Activated naive CD4-positive, alpha-beta T cell treated with Interleukin-2 at 50 U/mL for 16 hours (primary cell): ENCODE measurements at places on chromosomes 11 and 22.

- DNase-seq: no peak
These were observed 9.5 kb upstream of the TSG101 start for GRCh38 chr11:18536209-18536608.

DNA sequence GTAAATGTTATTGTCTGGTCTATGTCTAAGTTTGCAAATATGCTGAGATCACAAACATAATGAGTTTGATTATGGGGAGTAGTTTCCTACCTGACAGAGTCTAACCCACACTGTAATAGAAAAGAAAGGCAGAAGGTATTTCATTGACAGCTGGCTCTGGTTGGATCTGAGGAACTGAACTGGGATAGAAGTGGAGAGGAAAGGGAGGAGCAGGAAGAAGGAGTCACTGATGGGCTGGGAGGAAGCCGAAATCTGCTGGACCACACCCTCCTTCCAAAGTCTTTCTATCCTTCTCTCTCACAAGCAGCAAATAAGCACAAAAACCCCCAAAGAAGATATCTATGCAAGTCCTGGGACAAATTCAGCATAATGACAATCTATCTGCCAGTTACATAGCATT is 11.7 kb downstream of the BLID start:
- DNase-seq: no peak

GRCh38 chr11:79637219-79637618 is 196.4 kb upstream of the TENM4 start:
- no peak for DNase-seq

GRCh38 chr11:133745791-133746190 is 99.5 kb downstream of the SPATA19 start:
- no peak for DNase-seq

DNA sequence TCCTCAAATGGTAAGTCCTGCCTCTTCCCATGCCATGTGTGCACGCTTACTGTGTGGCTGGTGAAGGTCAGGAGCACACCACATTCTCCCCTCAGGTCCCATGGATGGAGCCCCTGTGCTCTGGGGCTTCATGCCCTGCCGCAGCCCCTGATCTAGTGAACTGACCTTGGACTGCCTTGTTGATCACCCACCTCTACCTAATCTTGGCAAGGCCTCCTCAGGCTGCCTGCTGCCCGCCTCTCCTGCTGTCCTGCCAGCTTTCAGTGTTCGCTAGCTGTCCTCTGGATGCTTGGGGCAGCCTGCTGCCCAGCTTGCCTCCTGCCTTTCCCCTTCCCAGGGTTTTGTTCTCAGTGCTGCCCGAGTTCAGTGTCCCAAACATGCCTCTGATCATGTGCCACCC is 38.1 kb downstream of the CABIN1 start:
- no peak for DNase-seq

DNA sequence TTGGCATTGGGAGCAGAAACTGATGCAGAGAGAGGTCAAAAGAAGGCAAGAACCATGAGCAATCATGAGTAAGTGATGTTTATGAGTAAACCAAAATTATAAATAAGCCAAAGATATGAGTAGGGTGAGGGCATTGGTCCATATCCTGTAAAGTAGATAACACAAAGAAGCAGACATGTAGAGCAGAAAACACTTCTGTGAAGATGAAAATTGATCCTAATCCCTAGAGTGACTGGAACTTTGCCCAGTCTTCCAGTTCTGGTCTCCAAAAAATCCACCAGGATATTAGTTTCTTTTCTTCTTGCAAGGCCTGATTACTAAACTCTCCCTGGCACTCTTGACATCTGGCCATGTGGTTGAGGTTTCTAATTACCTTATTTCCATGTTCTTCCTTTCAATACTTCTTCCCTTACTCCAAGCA is 13.7 kb upstream of the DRD2 start:
- DNase-seq: no peak

DNA sequence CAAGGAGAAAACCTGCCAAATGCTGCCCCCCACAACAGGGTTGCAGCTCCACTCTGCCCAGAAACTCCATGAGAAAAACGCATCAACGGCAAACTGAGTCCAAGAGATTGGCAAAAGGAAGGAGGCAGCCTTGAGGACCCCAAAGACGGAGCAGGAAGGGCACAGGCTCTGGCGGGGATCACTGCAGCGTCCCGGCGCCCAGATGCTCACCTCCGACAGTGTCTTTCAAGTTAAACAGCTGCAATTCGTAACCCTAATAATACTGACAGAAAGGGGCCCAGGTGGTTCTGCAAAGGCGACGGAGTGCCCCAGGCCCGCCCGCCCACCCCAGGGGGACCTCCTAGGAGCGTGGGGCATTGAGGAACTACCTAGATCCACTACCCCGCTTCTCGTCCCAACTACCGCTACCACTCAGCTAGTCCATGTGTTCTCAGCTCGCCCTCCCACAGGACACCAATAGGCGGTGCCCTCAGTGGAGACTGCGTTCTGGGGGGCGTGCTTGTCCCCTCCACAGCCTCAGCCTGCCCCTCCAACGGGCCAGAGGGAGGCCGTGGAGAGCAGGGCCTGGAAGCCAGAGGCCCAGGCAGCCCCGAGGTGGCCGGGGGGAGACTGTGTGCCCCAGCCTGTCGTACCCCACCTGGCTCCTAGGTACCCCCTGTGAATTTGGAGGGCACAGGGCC is 127.4 kb downstream of the PHF21B start:
- DNase-seq: no peak
